ENCODE measurements at places on chromosomes 2 and 18. TPM values are rescaled to one million over a fixed set of nuclear protein-coding genes. Genes with fewer than 3 reads are reported as not detected.

Gene MEIS1
- total RNA-seq, result 11.1 TPM

Gene TCF4
- 136 TPM for total RNA-seq

Gene GPC1
- total RNA-seq, result 58.0 TPM

Gene MALL
- total RNA-seq, result 72.8 TPM

Gene CCDC85A
- 0.78 TPM for total RNA-seq

Gene ASB3
- 22.7 TPM for total RNA-seq

Gene NOSTRIN
- 1.5 TPM for total RNA-seq

Gene SERPINB2
- total RNA-seq, result not detected

Gene GRHL1
- total RNA-seq, result 0.78 TPM

Gene LIPG
- 0.32 TPM for total RNA-seq

Gene SOWAHC
- 29.5 TPM for total RNA-seq

Gene CIDEA
- 0.52 TPM for total RNA-seq

Gene GNLY
- not detected for total RNA-seq

Gene TEX44
- not detected for total RNA-seq

Gene LHCGR
- total RNA-seq, result 0.39 TPM

Gene LOXHD1
- total RNA-seq, result not detected

Gene GBX2
- not detected for total RNA-seq

Gene KIF1A
- under 0.01 TPM for total RNA-seq

Gene SLC39A6
- 130 TPM for total RNA-seq

Gene MPV17
- 108 TPM for total RNA-seq

Gene BCL2
- total RNA-seq, result 4.6 TPM

Gene TUBA3D
- not detected for total RNA-seq

Gene FOXD4L1
- 0.11 TPM for total RNA-seq

Gene IL37
- not detected for total RNA-seq

Gene FAHD2B
- total RNA-seq, result 9.3 TPM

Gene NPAS2
- total RNA-seq, result 13.2 TPM

Gene ATP6V1B1
- total RNA-seq, result 0.39 TPM

Gene NT5DC4
- not detected for total RNA-seq

Gene PID1
- total RNA-seq, result 15.4 TPM

Gene DSC3
- total RNA-seq, result 0.26 TPM

Gene ITGB1BP1
- 55.7 TPM for total RNA-seq

Gene GLS
- total RNA-seq, result 513 TPM

Gene SERPINB12
- total RNA-seq, result not detected

Gene ZNF804A
- 0.11 TPM for total RNA-seq

Gene KIDINS220
- total RNA-seq, result 109 TPM

Gene MYO5B
- 6.6 TPM for total RNA-seq

Gene ICOS
- not detected for total RNA-seq
